ENCODE measurements at places on chromosomes 4 and X.

GRCh38 chrX:106933538-106933961, 13.3 kb downstream of the CLDN2 start:
- DNase-seq, result no peak

GRCh38 chr4:145345401-145345800, 136.3 kb upstream of the SMAD1 start:
- no peak for DNase-seq

DNA sequence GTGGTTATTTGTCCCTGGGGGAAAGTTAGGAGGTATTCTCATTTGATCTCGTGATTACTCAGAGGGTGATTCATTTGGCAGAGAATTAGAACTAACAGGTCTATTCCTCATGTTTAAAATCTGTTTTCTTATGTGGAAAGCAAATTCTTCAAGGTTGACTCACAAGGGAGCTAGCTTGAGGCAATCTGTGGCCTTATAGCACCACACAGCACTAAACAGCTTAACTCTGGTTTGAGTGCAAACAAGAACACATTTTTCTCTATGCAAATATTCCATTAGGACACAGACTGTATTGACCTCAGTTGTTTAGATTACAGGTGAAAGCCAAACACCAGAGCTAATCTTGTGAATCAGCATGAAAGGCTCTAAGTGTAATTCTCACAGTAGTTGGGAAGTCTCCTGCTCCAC, 694.4 kb upstream of the POU3F4 start:
- peak; percentile 52 for DNase-seq

DNA sequence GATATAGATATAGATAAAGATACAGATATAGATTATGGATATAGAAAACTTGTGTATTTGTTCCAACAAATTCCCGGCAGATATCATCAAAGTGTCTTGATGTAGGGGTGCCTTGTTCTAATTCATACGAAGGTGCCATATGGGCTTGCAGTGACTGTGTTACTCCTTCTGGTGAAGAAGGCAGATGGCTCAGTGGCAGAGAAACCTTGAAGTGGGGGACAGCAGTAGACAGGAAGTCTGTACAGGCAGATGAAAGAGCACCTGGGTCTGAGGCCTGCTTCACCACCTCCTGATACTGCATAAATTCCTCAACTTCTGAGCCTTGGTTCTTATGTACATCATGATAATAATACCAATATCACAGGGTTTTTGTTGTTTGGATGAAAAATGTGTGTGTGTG, 179.5 kb upstream of the GATB start:
- no peak for DNase-seq

- DNase-seq, result no peak
Measured at GRCh38 chrX:25544641-25545040, 528.9 kb upstream of the ARX start.

GRCh38 chrX:70041993-70042392, 7.7 kb downstream of the AWAT2 start:
- no peak for DNase-seq

- no peak for DNase-seq
Measured at GRCh38 chr4:6074758-6075157, 56.5 kb upstream of the C4orf50 start.

DNA sequence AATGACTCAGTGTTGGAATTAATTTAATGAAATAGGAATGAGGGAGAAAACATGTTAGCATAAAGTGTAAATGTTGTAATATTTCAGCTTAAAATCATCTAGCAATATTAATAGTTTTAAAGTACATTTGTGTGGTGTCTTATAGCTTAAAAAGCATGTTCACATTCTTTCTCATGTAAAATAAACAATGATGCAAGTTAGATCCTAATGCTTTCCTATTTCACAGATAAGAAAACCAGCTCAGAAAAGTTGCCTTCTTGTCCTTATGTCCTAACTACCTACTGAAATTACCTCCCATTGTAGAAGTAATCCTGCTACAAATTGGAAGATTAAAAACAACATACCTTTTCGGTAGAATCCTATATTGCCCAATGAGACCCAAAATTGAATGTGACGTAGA, 40.9 kb upstream of the PRDM8 start:
- no peak for DNase-seq

DNA sequence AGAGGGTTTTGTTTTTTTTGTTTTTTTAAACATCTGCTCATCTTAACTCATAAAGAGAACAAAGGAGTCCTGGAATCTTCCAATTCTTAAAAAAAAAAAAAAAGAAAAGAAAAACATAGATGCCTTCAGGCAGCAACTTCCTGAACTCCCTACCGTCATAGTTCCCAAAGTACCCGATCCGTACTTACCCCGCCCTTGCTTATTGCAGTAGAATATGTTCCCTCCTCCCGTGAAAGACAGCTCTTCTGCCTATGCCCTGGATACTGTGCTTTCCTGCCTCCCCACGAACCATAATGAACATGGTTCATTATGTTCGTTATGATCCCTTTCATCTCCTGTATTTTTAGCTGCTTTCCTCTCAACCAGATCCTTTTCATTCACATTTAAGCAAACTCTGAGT, 40.3 kb downstream of the KLHL5 start:
- no peak for DNase-seq

DNA sequence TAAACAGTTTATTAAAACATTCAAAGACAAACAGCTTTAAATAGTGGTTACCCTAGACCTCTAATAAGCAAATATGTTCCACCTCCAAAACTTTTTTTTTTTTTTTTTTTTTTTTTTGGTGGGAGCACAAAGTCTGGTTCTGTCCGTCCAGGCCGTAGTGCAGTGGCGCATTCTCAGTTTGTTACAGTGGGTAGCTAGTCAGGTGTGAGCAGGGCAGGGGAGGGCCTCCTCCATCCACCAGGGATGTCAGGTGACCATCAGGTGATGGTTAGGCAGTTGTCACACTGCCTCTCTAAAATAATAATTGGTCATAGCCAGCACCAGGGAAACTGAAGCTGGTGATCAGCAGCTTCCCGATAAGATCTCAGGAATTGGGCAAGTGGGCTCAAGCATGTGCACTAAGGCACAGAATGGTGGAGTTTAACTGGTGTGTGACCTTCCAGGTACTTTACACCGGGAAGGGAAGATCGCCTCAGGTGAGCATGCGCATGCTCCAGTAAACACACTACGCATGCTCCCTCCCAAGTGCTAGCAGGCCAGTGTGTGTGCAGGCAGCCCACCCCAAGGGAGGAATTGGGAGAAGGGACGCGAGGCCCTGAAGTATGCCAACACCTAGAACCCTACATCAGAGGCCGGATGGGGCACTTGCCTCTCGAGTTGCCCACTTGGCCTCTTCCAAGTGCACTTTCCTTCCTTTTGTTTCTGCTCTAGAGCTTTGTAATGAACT, 27.2 kb downstream of the TNIP2 start:
- no peak for DNase-seq

GRCh38 chr4:85106805-85107336, 140.4 kb upstream of the WDFY3 start:
- DNase-seq, result no peak

DNA sequence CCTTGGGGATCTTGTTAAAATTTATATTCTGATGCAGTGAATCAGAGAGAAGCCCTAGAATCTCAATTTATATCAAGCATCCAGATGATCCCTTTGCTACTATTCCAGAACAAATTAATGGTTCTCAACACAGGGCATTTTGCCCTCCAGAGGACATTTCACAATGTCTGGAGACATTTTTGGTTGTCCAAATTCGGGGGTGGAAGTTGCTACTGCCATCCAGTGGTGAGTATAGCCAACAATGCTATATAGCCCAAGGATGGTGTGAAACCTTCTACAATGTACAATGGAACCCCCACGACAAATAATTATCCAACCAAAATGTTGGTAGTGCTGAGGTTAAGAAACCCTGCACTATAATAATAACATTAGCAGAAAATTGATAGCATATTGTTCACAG, 2440.0 kb downstream of the PCDH7 start:
- no peak for DNase-seq

Data from pulmonary artery endothelial cell (primary cell).